DMS79 treated with DMSO at 0.1 percent for 48 hours (cell line): ENCODE measurements at places on chromosomes 2 and 18.

DNA sequence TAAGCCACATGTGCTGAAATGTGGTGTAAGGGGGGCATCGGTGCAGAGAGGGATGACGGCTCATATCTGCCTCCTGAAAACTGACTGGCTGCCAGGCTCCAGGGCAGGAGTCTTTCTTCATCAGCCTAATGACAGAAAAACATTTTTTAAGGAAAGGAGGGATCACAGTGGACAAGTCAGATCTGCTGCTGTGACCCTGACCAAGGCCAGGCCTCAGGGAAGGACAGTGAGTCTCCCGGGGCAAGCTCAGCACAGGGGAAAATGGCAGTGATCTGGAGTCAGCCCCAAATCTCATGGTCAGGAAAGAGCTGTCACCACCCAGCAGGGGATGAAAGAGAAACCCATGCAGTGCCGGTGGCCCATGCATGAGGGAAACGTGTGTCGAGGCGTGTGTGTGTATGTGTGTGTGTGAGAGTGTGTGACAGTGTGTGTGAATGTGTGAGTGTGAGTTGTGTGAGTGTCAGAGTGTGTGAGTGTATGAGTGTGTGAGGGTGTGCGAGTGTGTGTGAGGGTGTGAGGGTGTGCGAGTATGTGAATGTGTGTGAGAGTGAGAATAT, 134.5 kb downstream of the INHBB start:
- no peak for DNase-seq

GRCh38 chr18:35376393-35376741, 770 bp downstream of the ZNF396 start:
- DNase-seq, result no peak

- DNase-seq, result no peak
These were observed 66.4 kb upstream of the RAB6C start for GRCh38 chr2:129912871-129913694.

GRCh38 chr2:98172951-98173350, 86.0 kb downstream of the VWA3B start:
- DNase-seq, result no peak

- peak; percentile 56 for DNase-seq
These were observed 2.4 kb downstream of the SPRED2 start for GRCh38 chr2:65429786-65430602.

DNA sequence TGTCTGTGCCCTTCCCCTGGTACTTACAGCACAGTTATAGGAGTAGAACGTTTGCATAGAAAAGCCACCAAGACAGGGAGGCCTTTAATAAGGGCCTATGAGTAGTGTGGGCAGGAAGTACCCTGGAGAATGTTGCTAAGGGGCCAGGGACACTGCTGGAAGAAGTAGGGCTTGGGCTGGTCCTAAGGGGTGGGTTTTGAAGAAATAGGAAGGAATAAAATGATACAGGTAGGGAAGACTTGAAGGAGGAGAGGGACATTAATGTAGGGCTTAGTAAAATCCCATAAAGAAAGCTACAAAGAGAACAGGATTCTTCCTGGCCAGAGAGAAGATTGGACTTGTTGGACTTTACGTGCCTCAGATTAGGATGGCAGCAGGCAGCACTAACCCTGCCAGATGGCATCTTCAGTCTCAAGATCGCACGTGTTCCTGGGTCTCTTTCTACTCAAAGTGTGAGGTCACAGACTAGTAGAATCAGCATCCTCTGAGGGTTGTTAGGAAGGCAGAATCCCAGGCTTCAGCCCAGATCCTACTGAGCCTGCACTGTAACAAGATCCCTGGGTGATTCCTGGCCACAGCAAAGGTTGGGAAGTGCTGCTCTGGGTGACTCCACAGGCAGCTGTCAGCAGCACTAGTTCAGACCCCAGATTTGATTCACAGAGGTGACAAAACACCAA, 39.2 kb downstream of the EPAS1 start:
- peak; percentile 40 for DNase-seq

- no peak for DNase-seq
These were observed 2.6 kb downstream of the TRAK2 start for GRCh38 chr2:201448701-201449100.

GRCh38 chr2:85405201-85406059, 4.7 kb downstream of the CAPG start:
- no peak for DNase-seq

DNA sequence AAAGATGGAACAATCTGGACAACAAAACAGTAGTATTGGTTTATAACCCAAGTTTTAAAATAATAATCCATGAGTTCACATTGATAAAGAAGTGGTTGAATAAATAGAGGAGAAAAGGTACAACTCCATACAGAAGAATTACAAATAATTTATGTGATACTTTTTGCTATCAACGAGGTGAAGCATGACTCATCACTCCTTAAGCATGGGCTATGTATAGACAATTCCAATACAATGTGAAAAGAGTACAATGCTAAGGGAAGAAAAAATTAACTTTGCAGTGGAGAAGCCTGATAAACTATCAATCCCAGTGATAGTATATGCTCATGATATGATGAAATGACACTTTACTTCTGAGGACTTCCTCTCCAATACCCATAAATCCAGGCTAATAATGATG, 312.9 kb downstream of the GULP1 start:
- no peak for DNase-seq

- no peak for DNase-seq
These were observed 42.3 kb downstream of the IL1R2 start for GRCh38 chr2:102033750-102034682.
